ENCODE measurements at places on chromosomes 7 and 10. TPM values are rescaled to one million over a fixed set of nuclear protein-coding genes. Genes with fewer than 3 reads are reported as not detected.

Gene TLX1
- total RNA-seq, result not detected

Gene SPDYE6
- not detected for total RNA-seq

Gene CUL1
- total RNA-seq, result 72.3 TPM

Gene HTR5A
- not detected for total RNA-seq

DNA sequence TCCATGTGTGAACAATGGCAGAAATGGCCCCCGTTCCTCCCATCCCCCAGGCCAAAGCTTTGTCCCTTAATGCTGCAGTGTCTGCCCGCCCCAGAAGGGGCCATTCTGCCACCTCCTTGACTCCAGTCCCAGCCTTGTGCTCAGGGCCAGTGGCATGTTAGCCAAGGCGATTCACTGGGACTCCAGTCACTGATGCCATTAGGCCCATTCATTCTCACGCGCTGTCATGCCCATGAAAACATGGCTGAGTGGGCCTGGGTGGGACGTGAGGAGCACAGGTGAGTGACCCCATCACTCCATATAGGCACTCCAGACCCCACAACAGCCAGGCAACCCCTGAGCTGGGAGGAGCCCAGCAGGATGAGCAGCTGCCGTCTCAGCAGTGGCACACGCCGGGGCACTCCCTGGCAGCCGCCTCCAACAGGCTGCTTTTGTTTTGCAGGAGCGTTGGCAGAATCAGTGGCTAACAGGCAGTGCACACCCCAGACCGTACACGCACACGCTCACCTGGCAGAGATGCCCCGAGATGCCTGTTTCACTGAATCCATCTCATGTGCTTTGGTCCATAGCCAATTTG lies 79.5 kb downstream of the TCERG1L start:
- H3K4me3 ChIP-seq, result no peak overlapping the region
- H3K27me3 ChIP-seq, result no peaks in the 10 kb centered on the region
- no peak overlapping the region for H3K27ac ChIP-seq
- H3K4me1 ChIP-seq, result no peaks in the 10 kb centered on the region
- H3K36me3 ChIP-seq, result peaks cover 17% of the 10 kb centered on the region

Gene CYP2C19
- not detected for total RNA-seq

GRCh38 chr7:70763961-70764691 lies 367.8 kb upstream of the GALNT17 start:
- H3K27me3 ChIP-seq, result no peaks in the 10 kb centered on the region
- H3K4me1 ChIP-seq, result no peaks in the 10 kb centered on the region
- no peak overlapping the region for H3K27ac ChIP-seq
- H3K36me3 ChIP-seq, result peaks cover 83% of the 10 kb centered on the region

GRCh38 chr10:103678178-103678526 lies 177.2 kb downstream of the SH3PXD2A start:
- H3K4me1 ChIP-seq, result no peaks in the 10 kb centered on the region
- H3K36me3 ChIP-seq, result no peaks in the 10 kb centered on the region
- no peak overlapping the region for H3K27ac ChIP-seq
- H3K27me3 ChIP-seq, result no peaks in the 10 kb centered on the region

Gene SORBS1
- total RNA-seq, result 21.5 TPM

Gene CRPPA
- total RNA-seq, result 1.9 TPM

GRCh38 chr7:22662036-22662435 lies 65.0 kb upstream of the IL6 start:
- no peaks in the 10 kb centered on the region for H3K4me1 ChIP-seq
- no peaks in the 10 kb centered on the region for H3K27me3 ChIP-seq
- DNase-seq, result no peak
- H3K36me3 ChIP-seq, result no peaks in the 10 kb centered on the region
- H3K4me3 ChIP-seq, result no peak overlapping the region

Gene RNF32
- total RNA-seq, result 0.83 TPM

DNA sequence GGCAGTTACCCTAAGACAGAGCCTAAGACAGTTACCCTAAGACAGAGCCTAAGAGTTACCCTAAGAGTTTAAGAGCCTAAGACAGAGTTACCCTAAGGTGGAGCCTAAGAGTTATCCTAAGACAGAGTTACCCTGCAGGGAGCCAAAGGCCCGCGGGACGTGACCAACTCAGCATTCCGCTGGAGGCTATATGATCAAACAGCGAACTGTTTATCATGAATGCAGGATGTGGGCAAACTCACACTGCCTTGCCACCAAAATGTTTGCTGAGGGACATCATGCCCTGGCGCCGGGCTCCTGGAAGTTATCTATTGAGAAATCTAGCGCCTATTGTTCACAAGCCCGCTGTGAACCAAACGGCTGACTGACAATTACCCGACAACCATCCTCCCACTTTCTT lies 49.9 kb downstream of the BLVRA start:
- peaks cover 34% of the 10 kb centered on the region for H3K36me3 ChIP-seq
- no peak for DNase-seq
- no peak overlapping the region for H3K27ac ChIP-seq
- H3K4me3 ChIP-seq, result no peak overlapping the region
- no peaks in the 10 kb centered on the region for H3K27me3 ChIP-seq

Gene AKR1D1
- 0.31 TPM for total RNA-seq

Gene SCART1
- 0.50 TPM for total RNA-seq

Gene SH2B2
- 9.4 TPM for total RNA-seq

- no peaks in the 10 kb centered on the region for H3K36me3 ChIP-seq
- no peaks in the 10 kb centered on the region for H3K27me3 ChIP-seq
- H3K4me1 ChIP-seq, result peaks cover 5% of the 10 kb centered on the region
- H3K27ac ChIP-seq, result peak overlapping the region; percentile 58
Observed at GRCh38 chr10:32002531-32002930, 53.7 kb downstream of the KIF5B start.

Gene HOGA1
- total RNA-seq, result 0.79 TPM

DNA sequence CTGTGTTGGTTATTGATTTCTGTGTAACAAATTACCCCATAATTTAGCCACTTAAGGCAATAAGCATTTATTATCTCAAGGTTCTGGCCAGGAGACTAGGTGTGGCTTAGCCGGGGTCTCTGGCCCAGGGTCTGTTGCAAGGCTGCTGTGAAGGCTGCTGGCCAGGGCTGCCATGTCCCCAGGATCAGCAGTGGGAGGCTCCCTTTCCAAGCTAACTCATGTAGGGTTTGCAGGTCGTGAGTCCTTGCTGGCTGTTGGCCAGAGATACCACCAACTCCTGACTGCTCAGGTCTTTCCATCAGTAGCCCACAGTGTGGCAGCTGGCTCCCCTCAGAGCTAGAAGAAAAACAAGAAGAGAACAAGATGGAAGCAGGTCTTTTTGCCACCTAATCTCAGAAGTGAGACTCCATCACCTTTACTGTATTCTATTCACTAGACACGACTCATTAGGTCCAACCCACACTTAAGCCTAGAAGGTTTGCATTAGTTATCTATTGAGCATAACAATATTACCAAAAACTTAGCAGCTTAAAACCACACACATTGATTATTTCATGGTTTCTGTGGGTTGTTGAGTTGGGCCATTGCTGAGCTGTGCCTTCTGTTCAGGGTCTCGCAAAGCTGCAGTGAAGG lies 185.6 kb downstream of the PFKFB3 start:
- DNase-seq, result no peak
- H3K36me3 ChIP-seq, result 0 out of 3 replicates have a peak, but pooled peaks cover 2% of the 10 kb centered on the region
- H3K27ac ChIP-seq, result no peak overlapping the region

DNA sequence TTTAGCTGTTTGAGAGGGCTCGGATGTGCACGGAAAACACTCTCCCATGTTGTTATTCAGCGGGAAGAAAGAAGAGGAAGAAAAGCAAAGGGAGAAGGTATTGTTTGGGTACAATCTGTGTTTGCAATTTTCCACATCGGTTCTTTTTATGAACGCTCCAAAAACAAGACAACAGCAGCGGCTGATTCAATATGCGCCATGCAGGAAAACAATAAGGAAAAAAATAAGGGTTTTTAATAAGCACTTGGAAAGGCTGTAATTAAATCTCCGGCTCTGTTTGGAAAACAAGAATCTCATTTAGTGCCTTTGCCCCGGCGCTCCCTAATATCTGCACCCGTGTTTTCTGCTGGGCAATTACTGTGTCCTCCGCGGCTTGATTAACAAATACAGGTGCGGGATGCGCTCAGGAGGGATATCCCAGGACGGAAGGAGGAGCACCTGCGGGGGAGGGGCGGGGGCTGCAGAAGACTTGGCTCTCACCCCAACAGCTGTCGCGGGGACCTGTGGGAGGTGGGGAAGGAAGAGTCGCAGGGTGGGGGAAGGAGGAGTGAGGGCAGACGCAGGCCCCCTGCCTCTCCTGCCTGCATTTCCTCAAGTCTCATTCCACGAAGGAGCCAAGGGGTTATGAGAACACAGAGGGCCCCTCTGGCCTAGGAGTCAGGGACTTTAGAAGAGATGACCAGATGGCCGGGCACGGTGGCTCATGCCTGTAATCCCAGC lies 181.5 kb upstream of the PODXL start:
- H3K36me3 ChIP-seq, result no peaks in the 10 kb centered on the region
- H3K27ac ChIP-seq, result no peak overlapping the region
- no peak overlapping the region for H3K4me3 ChIP-seq
- H3K4me1 ChIP-seq, result peaks cover 4% of the 10 kb centered on the region
- H3K27me3 ChIP-seq, result no peaks in the 10 kb centered on the region

DNA sequence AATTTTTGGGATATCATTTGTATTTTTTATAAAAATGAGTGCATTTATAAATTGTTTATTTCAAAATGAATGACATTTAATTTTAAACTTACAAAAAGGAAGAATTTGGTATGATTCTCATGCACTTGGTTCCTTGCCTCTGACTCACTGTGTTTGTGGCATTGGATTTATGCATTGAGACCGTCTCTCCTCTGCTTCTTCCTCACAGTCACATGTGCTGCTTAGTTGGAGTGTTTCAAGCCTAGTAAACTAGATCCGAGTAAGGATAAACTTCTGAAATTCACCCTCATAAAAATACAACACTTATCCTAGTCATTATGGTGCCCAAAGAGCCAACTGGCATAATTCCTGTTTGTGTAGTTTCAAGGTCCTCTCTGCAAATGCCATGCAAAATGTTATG lies 19.1 kb upstream of the FZD8 start:
- H3K4me1 ChIP-seq, result peaks cover 6% of the 10 kb centered on the region
- no peak overlapping the region for H3K27ac ChIP-seq
- H3K27me3 ChIP-seq, result no peaks in the 10 kb centered on the region
- peaks cover 6% of the 10 kb centered on the region for H3K36me3 ChIP-seq
- no peak overlapping the region for H3K4me3 ChIP-seq
- DNase-seq, result no peak

- H3K27me3 ChIP-seq, result no peaks in the 10 kb centered on the region
- DNase-seq, result no peak
- no peaks in the 10 kb centered on the region for H3K36me3 ChIP-seq
- no peak overlapping the region for H3K27ac ChIP-seq
- H3K4me3 ChIP-seq, result no peak overlapping the region
Observed at GRCh38 chr10:60338786-60339185, 50.9 kb downstream of the ANK3 start.

GRCh38 chr10:24299578-24300260 lies 90.8 kb downstream of the KIAA1217 start:
- H3K4me3 ChIP-seq, result no peak overlapping the region
- H3K27me3 ChIP-seq, result no peaks in the 10 kb centered on the region
- no peaks in the 10 kb centered on the region for H3K36me3 ChIP-seq
- no peak for DNase-seq

Gene UMAD1
- 8.5 TPM for total RNA-seq

DNA sequence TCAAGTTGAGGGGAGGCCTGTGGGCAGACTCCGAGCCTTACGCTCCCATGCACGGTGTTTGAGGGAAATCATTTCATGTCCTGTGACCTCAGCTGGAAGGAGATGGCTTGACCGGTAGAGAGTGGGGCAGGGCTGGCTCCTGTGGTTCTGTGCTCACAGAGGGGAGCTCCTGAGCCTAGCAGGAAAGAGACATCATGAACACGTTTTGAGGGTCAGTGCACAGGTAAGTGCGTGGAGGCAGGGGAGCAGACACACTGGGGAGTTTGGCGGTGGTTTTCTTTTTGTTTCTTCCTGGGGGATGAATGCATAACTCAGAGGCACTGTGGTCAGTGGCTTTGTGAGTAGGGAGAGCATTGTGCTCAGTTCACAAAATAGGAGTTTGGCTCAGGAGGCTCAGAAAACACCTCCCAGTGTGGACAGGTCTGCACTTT lies 22.5 kb downstream of the ADCY1 start:
- H3K36me3 ChIP-seq, result peaks cover 2% of the 10 kb centered on the region
- peak; percentile 12 for DNase-seq
- no peak overlapping the region for H3K4me3 ChIP-seq
- no peak overlapping the region for H3K27ac ChIP-seq
- H3K4me1 ChIP-seq, result no peaks in the 10 kb centered on the region

Gene RSPH10B2
- total RNA-seq, result 0.39 TPM

- H3K4me3 ChIP-seq, result no peak overlapping the region
- H3K27ac ChIP-seq, result no peak overlapping the region
- H3K27me3 ChIP-seq, result no peaks in the 10 kb centered on the region
- no peaks in the 10 kb centered on the region for H3K36me3 ChIP-seq
Observed at GRCh38 chr7:21884496-21884895, 61.2 kb downstream of the CDCA7L start.

Gene IDE
- total RNA-seq, result 45.0 TPM

Gene SPACDR
- not detected for total RNA-seq

Gene UTF1
- 31.5 TPM for total RNA-seq

DNA sequence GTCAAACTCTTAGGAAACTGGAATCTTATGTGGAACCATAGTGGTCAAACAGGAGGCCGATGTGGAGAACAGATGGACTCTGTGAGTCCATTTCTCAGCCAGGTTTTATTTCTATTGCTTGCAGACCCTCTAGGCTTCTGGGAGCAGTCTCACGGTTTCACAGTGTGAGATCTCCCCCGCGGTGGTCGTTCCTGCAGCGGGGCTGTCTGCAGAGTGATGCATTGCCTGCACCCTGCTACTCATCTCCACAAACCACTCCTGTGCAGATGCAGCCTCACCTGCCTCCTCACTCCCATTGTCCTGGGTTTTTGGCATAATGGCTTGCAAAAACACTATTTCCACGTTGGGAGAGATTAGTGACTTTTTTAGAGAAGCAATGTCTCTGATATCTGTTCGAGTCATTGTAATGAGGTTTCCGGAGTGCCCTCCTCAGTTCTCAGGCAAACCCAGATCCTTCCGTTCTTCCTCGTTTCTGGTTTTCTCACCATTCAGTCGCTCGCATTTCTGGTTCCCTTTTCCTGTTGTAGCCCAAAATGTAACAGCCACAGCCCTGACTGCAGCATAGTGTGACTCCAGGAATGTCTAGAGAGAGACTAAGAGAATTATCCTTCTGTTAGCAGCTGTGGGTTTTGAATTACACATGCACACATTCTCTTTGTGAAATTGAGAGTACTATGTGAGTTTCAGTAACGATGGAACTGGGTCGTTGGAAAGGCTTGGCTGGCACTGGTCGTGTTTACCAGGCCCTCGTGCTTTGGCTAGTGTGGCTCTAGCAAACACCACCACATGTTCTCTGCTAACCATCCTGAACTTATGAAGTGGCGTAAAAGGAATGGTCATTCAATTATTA lies 30.2 kb downstream of the ACADSB start:
- H3K27ac ChIP-seq, result no peak overlapping the region
- H3K4me1 ChIP-seq, result no peaks in the 10 kb centered on the region
- H3K36me3 ChIP-seq, result peaks cover 16% of the 10 kb centered on the region
- no peaks in the 10 kb centered on the region for H3K27me3 ChIP-seq
- DNase-seq, result no peak
- H3K4me3 ChIP-seq, result no peak overlapping the region

Gene PTEN
- 49.5 TPM for total RNA-seq

- H3K36me3 ChIP-seq, result peaks cover 85% of the 10 kb centered on the region
- no peak overlapping the region for H3K4me3 ChIP-seq
- H3K27me3 ChIP-seq, result no peaks in the 10 kb centered on the region
- no peak for DNase-seq
Observed at GRCh38 chr10:77792155-77792554, 134.4 kb downstream of the DLG5 start.

- H3K36me3 ChIP-seq, result peaks cover 41% of the 10 kb centered on the region
- no peak overlapping the region for H3K4me3 ChIP-seq
- no peaks in the 10 kb centered on the region for H3K27me3 ChIP-seq
Observed at GRCh38 chr7:42548816-42549611, 312.0 kb upstream of the GLI3 start.

Measured in H9 (cell line).